ENCODE measurements at places on chromosomes 3 and 15.
A peak's percentile ranks its signal among the peaks of the same experiment; 100 is the strongest.

- no peak for DNase-seq
Measured at GRCh38 chr15:94843060-94843459, 611.7 kb downstream of the MCTP2 start.

GRCh38 chr15:98433346-98433745 lies 215.0 kb upstream of the IGF1R start:
- no peak for DNase-seq

GRCh38 chr15:101394056-101394630 lies 95.4 kb downstream of the PCSK6 start:
- DNase-seq = no peak

- no peak for DNase-seq
Measured at GRCh38 chr3:43779850-43780249, 89.1 kb downstream of the ABHD5 start.

GRCh38 chr3:27392950-27393679 lies 23.9 kb upstream of the NEK10 start:
- DNase-seq = no peak

GRCh38 chr3:58082047-58082446 lies 73.8 kb downstream of the FLNB start:
- peak; percentile 4 for DNase-seq

- no peak for DNase-seq
Measured at GRCh38 chr15:97978401-97979139, 18.1 kb downstream of the ARRDC4 start.

GRCh38 chr3:113607219-113607596 lies 74.9 kb downstream of the SIDT1 start:
- no peak for DNase-seq

DNA sequence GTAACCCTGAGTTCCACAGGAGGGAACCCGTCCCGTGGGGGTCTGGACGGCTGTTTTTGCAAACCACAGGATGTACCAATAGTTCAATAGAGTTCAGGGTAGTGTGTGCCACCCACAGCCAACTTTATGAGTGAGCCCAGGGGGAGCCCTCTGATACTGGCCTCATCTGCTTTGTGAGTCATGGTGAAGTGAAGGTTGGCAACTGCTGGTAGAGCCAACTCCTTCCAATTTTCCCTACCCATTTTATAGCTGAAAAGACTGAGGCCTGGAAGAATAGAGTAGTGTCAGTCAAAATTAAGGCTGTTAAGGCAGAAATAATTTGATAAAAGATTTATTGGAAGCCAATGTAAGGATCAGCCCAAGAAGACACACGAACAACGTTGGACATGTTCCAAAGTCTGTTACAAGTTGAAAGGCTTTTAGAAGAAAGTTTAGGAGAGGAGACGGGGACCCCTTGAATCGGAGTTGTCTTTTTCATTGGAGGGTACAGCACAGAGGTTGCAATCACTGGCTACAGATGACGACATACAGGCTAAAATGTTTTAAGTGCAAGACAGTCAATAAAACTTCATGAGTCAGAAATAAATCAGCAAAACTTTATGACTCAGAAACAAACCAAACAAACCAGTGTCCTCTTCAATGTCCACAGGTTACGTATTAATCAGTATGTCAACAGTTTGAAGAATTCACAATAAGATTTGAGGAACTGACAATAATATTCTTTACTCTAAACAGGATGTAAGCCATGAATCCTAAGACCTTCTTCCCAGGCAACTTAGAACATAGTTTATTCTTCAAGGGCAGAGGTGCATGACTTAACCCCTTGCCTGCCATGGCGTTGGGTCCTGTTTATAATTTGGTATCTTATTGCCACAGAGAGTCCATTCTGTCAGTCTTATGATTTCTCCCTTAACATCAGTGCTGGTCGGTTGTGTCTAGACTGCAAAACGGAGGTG lies 62.9 kb upstream of the NR2E3 start:
- DNase-seq = no peak

DNA sequence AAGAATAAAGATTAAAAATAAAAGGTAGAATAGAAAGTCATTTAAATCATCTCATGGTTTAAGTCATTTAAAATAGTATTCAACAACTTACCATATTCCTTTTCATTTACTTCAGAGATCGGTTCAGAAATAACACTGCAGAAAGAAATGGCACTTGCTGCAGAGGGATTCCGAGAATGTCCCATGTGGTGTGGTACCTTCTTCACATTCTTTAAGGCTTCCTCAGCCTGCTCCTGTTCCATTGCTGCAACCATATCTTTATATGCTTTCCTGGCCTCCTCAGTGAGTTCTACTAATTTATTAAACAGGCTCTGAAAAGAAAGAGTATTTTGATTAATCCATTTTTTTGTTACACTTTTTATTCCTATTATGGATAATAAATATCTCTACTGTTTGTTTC lies 32.6 kb upstream of the SHC4 start:
- DNase-seq = no peak

GRCh38 chr3:117665296-117665695 lies 955.7 kb downstream of the TUSC7 start:
- no peak for DNase-seq

DNA sequence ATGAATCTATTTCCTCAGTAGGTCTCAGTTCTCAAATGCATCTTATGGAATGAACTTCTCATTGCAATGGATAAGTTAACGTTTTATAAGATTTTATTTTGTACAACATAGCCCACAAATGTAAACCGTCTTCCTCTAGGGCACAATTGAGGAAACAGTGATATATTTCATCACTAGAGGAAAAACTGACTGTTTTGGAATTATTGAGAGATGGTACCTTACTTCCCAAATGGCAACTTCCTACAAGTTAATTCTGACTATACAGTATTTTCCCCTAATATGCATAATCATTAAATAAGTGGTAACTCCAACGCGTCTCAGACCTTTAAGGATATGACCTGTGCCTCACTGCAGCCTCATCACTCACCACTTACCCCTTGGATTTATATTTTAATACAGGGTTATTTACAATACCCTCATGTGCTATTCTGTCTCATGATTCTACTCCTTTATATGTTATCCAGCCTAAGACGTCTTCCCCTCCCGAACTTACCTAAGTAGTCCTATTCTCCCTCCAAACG lies 13.3 kb downstream of the GABPB1 start:
- DNase-seq = no peak

DNA sequence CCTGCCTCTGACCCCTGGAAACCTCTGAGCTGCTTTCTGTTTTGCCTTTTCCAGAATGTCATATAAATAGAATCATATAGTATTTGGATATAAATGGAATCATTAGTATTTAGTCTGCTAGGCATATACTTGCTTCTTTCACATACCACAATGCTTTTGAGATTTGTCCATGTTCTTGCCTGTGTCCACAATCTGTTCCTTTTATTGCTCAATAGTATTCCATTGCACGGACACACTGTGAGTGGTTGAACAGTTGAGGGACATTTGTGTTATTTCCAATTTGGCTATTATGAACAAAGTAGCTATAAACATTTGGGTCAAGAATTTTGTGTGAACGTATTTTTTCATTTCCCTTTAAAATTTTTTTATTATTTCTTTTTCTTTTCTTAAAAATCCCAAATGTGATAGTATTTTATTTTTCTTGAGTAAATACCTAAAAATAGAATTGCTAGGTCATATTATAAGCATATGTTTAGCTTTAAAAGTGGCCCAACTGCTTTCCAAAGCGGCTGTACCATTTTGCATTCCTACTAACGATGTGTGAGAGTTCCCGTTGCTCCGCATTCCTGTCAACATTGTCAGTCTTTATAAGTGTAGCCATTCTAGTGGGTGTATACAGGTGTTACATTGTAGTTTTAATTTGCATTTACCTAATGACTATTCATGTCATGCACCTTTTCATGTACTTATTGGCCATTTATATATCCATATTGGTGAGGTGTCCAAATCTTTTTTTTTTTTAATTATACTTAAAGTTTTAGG lies 26.5 kb downstream of the WDR53 start:
- no peak for DNase-seq

DNA sequence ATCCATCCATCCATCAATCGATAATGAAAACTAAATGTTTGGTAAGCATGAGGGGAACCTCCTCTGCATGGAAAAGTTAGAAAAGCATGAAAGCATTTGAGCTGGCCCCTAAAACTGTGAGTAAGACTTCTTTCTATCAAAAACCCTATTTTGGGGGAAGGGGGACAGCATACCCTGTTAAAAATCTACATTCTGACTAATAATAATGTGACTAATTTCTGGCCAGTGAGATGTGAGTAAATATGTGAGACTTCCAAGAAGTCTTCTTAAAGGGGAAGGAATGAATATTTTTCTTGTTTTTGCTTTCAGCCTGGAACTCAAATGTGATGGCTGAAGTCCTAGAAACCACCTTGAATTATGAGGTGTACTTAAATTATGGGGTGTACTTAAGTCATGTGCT lies 54.9 kb downstream of the C3orf85 start:
- DNase-seq = no peak

- DNase-seq = no peak
Measured at GRCh38 chr3:115388811-115389210, 234.5 kb upstream of the GAP43 start.

- DNase-seq = no peak
Measured at GRCh38 chr3:195102609-195103467, 168.1 kb downstream of the XXYLT1 start.

GRCh38 chr3:60594025-60594424 lies 657.2 kb downstream of the FHIT start:
- no peak for DNase-seq

- no peak for DNase-seq
Measured at GRCh38 chr3:4107430-4107829, 195.7 kb upstream of the SETMAR start.

- DNase-seq = no peak
Measured at GRCh38 chr3:52835766-52836470, 1.1 kb upstream of the MUSTN1 start.

- DNase-seq = no peak
Measured at GRCh38 chr3:9248522-9249271, 749 bp downstream of the SRGAP3 start.

DNA sequence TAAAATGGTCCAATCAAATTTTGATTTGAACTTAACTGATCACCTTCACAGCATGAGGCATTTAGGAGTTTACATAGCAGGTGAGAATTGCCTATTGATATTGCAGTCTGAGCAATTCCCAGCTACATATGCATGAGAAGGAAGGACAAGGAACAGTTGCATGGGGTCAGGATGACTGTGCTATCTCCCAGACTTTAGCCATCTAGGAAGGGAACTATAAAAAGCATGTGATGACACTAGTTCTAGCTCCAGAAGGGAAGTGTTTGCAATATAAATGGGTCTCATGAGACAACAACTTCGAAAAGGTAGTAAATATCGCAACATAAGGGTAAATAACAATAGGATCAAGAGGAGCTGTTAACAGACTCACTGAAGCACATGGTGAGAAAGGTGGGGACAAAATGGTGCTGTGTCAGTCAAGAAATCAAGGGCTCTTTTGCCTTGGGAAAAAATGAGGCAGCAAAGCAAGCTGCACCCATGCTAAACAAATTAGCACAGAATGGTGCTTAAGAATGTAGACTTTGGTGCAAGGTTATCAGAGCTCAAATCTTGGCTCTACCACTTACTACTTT lies 90.4 kb upstream of the SLC2A2 start:
- no peak for DNase-seq

GRCh38 chr3:120153294-120153693 lies 59.0 kb upstream of the GSK3B start:
- no peak for DNase-seq

DNA sequence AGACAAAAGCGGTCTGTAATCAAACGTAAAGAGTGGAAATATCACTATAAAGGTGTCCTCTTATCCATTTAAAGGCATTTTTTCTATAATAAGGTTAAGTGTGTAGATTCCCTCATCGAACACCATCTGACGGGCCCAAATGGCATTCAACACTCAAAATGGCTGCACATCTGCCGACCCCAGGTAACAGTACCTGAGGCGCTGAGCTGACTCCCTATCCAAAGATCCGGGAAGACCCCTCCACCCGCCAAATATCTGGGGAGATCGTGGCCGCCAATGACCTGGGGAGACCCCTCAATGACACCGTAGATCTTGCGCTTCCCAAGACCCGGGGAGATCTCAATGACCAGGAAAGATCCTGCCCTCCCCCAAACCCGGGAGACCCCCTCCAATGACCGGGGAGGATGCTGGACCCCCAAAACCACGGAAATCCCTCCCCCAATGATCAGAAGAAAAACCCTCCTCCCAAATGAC lies 476 bp downstream of the IP6K2 start:
- peak; percentile 23 for DNase-seq

DNA sequence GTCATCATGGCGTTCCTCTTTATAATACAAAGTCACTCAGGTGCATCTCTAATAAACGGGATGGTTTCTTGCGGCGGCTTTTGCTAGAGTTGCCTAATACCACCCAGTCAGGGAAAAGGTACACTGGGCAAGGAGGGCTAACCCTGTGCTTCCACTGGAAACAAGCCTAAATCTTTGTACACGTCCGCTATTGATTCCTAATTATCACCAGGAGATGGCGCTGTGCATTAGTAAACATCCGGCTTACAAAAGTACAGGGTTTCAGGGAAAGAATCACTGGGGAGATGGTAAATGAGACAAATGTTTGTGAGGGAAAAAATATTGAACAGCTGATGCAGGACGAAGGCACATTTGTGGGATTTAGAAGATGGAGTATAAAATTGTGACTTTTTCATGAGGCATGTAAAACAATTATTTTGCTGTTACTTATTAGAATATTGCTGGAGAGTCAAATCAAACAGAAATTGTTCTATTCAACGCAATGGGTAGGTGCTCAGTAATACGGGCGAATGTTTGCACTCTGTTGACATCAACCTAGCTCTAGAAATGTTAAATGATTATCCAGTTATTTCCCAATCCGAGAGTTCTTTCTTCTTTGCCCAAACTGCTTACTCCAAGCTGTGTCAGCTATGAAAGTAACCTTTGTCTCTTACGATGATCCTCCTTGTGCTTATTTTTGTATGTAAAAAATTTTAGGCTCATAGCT lies 50.6 kb downstream of the GMNC start:
- DNase-seq = no peak

DNA sequence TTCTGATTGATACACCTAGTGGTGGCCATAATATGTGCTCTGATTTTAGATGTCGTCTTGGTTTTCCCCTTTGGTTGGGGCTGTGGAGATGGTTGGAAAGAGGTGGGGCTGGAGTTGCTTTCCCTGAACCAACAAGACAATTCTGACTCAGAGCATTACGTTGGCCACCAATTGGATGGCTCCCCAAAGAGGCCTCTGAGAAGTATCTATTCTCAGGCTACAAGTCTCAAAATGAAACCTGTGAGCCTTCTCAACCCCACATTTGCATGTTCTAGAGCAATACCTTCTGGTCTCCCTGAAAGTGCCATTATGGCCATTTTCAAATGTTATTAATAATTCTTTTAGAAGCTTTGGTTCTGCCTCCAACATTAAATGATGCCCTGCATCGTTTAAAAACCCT lies 188.4 kb upstream of the WNT5A start:
- no peak for DNase-seq

DNA sequence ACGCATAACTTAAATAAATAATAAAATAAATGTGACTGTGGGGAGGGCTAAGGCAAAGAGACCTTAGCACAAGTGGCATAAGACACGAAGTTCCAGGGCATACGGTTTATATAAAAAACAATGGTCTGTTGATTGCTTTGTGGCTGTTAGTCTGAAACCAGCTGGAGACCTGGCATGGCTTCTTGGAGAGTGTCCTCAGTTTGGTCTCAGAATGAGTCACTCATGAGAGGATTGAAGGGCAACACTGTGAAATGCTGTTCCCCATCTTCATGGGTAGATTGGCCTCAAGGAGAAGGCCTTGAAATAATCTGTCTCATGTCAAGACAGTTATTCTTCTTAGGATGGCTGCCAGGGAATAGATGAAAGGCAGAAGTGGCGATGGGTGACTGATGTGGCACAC lies 62.2 kb downstream of the SOX2 start:
- DNase-seq = no peak

- no peak for DNase-seq
Measured at GRCh38 chr3:196003611-196004010, 78.3 kb downstream of the TFRC start.
